Mucosa of gallbladder (tissue), 1 donor: ENCODE measurements at places on chromosomes 3 and 15. TPM values are rescaled to one million over a fixed set of nuclear protein-coding genes. Genes with fewer than 3 reads are reported as not detected.

GRCh38 chr3:120145542-120146285, 51.5 kb upstream of the GSK3B start:
- no peak for DNase-seq

GRCh38 chr3:42216302-42216701, 49.7 kb downstream of the CCK start:
- DNase-seq: no peak

GRCh38 chr3:170414202-170414663, 4.4 kb upstream of the CLDN11 start:
- DNase-seq: peak; percentile 46

- no peak for DNase-seq
Measured at GRCh38 chr3:104878395-104878794, 488.3 kb upstream of the ALCAM start.

- no peak for DNase-seq
Measured at GRCh38 chr3:149871855-149872254, 58.8 kb downstream of the RNF13 start.

Gene PDCD7
- 22.0 TPM for total RNA-seq

Gene ARF4
- 149 TPM for total RNA-seq

DNA sequence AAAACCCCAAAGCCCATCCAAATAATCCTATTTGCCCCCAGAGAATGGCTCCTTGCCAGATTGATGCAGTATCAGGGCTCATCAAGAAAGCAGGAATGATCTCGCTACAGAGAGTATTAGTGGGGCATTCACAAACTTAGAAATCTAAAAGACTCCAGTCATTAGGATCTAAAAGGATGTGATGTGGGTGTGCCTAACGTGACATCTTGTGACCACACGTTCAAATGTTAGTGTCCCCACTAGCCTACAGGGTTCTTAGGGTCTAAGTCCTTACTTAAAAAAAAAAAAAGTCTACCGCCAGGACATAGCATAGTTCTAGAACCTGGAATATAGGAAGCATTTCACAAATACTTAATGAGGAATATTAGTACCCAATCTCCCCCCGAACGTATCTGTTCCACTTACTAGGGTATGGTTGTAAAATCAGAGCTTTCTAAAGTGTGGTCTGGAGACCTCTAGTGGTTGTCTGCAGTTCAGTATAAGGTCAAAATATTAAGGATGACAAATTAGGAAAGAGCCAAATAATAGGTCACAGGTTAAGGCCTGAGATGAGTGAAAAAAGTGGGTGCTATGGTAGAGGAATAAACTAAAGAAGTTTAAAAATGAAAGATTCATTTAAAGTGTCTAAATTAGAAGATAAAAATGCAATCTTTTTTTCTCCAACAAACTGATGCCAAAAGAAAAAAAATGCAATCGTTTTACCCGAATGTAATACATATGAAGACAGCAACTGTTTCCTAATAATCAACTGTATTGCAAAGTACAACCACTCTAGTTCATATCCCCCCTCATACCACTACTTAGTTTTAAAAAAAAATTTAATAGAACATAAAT, 4.2 kb upstream of the CHRM5 start:
- DNase-seq: no peak

- DNase-seq: no peak
Measured at GRCh38 chr3:83928391-83928790, 1030.4 kb upstream of the CADM2 start.

Gene MON1A
- 9.7 TPM for total RNA-seq

DNA sequence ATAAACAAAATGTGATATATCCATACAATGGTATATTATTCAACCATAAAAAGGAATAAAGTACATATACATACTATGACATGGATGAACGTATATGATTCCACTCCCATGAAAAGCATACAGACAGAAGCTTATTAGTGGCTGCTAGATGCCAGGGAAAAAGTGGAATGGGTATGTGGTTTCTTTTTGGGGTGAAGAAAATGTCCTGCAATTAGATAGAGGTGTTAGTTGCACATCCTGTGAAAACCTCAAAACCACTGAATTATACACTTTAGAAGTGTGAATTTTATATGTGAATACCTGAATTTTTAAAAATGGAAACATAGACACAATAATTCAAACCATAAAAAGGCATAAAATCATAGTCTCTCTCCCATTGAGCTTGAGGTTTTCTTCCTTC, 11.2 kb downstream of the DENND6A start:
- DNase-seq: no peak

Gene HIGD1A
- 96.7 TPM for total RNA-seq

GRCh38 chr15:74598126-74598842, 17.4 kb upstream of the CLK3 start:
- peak; percentile 95 for DNase-seq

DNA sequence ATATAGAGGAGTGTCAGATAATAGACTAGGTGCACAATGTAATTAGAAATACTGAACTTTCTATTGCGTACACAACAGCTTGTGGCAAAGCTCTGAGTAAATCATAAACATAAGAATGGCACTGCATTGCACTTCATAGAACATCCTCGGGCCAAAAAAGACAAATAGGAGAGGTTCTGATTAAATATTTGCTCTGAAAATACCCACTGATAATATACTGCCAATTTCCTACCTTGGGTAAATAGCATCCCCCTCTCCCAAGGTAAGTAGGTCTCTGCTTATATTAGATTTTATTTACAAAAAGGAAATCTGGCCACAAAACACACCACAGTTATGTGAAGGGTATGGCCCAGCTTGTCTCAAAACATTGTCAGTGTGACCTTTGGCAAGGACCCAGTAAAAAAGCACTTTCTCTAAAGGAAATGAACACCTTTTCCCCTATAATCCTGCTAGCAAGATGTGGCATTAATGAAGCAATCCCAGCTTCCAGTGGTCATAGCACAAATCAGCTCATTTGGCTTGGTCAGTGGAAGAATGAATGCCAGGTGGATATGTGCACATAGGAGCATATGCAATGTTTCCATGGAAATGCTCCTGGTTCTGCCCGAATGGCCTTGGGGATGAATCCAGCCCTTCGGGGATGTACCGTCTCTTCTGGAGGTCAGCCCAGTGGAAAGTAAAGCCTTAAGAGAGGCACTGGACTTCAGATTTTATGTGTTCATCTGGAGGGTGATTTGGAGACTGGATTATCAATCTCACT, 315.9 kb downstream of the LSAMP start:
- no peak for DNase-seq

DNA sequence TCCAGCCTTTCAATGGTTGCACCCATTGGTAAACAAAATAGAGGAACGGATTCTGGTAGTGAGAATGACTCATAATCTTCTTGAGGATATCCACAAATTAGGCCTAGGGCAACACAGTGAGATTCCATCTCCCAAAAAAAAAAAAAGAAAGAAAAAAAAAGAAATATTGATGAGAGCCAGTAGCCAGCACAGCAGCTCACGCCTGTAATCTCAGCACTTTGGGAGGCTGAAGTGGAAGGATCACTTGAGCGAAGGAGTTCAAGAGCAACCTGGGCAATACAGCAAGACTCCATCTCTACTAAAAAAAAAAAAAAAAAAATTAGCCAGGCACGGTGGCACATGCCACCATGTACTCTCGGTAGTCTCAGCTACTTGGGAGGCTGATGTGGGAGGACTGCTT, 51.9 kb downstream of the DENND4A start:
- no peak for DNase-seq

GRCh38 chr15:57677204-57677603, 29.3 kb upstream of the POLR2M start:
- no peak for DNase-seq

- DNase-seq: peak; percentile 9
Measured at GRCh38 chr15:70342554-70343548, 245.1 kb upstream of the TLE3 start.

- DNase-seq: peak; percentile 68
Measured at GRCh38 chr3:149377408-149378364, at the start of gene TM4SF1. Gene TM4SF1 (minus strand): TSS chr3:149377649. CDS start chr3:149377547, 102 bp downstream.

Gene ISG20
- 383 TPM for total RNA-seq

GRCh38 chr3:17544632-17545031, 197.8 kb downstream of the TBC1D5 start:
- no peak for DNase-seq

Gene CASR
- 54.0 TPM for total RNA-seq

Gene PLSCR2
- 0.35 TPM for total RNA-seq

- no peak for DNase-seq
Measured at GRCh38 chr15:49137861-49138260, 17.5 kb downstream of the COPS2 start.

GRCh38 chr3:58577269-58577821, at the start of gene FAM107A:
Gene FAM107A (minus strand): TSS chr3:58577391. CDS start chr3:58569860, 7,531 bp downstream.
- DNase-seq: no peak
